ENCODE measurements at places on chromosomes 1 and 21.

GRCh38 chr1:215001419-215002021, 81.0 kb upstream of the KCNK2 start:
- DNase-seq, result no peak

DNA sequence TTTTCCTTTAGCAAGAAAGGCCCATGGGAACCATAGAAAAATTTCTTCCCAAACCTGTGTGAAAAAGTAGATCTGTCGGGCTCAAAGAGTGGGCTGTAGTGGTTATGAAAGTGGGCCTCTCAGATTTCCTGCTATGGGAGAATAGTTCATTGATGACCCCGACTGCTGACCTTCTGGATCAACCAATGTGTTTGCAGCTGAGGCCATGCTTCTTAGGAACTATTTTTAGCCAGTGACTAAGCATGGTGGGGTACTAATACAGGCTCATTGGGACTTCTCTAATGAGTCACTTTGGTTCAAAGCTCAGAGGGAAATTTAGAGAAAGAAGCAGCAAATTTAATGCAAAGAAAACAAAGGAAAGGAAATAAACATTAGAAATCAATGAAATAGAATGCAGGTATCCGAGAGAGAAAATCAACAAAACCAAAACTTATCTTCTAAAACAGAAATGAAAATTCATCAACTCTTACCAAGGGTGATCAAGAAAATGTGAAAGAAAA, 12.6 kb upstream of the PSMA5 start:
- no peak for DNase-seq

DNA sequence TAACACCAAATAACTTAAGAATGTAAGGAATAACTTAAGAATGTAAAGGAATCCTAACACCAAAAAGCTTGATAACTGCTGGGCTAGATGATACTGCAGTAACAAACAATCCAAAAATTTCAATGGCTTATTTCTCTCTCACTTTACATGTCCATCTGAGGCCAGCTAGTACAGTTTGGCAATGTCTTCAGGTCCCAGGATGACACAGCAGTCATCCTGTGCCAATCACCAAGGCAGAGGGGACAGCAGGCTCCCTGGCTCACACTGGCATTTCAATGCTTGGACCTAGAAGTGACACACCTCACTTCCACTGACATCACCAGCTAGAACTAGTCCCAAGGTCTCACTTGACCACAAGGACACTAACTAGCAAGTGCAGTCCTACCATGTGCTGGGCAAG, 15.3 kb downstream of the DNAJC11 start:
- no peak for DNase-seq

- no peak for DNase-seq
Observed at GRCh38 chr1:182335771-182336566, 55.6 kb downstream of the GLUL start.

DNA sequence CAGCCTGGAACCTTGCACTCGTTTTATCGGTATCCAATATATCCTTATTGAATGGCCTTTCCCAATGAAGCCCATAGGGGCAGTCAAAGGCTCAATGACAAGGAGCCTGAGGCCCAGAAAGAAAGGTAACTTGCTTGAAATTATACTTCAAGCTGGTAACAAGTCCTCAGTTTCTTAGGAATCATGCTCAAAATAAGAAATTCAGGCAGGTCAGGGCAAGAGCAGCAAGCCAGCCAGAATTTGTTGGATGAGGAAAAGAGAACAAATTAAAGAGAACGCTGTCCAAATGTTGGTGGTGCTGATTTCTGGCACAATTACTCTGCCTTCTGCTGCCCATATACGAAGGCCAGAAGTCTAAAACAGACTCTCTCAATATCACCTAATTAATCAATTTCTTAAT, 77.6 kb downstream of the DDX20 start:
- DNase-seq, result no peak

GRCh38 chr1:243991650-243992049, 59.4 kb upstream of the ZBTB18 start:
- DNase-seq, result no peak

GRCh38 chr1:18722270-18722669, 91.6 kb downstream of the PAX7 start:
- DNase-seq, result no peak

- no peak for DNase-seq
Observed at GRCh38 chr1:229410692-229411433, 23.0 kb downstream of the ACTA1 start.

GRCh38 chr1:235631816-235632215, 17.8 kb downstream of the GNG4 start:
- DNase-seq, result no peak

- peak; percentile 79 for DNase-seq
Observed at GRCh38 chr1:110207831-110208230, 2.3 kb upstream of the KCNC4 start.

- no peak for DNase-seq
Observed at GRCh38 chr1:231072041-231072440, 32.0 kb upstream of the FAM89A start.

DNA sequence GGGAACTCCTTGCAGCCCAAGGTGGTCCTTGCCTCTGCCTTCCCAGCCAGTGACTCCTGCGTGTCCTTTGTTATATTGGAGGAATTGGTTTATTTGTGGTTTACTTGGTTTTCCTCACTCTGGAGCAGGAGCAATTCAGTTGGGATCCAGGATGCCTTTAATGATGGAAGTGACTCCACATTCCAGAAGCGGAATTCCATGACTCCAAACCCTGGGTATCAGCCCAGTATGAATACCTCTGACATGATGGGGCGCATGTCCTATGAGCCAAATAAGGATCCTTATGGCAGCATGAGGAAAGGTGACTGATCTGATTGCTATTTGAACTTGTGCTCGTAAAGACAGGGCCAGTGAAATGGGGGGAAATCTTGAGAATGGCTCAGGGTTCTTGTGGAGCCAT, 15.1 kb upstream of the PIGV start:
- DNase-seq, result no peak

DNA sequence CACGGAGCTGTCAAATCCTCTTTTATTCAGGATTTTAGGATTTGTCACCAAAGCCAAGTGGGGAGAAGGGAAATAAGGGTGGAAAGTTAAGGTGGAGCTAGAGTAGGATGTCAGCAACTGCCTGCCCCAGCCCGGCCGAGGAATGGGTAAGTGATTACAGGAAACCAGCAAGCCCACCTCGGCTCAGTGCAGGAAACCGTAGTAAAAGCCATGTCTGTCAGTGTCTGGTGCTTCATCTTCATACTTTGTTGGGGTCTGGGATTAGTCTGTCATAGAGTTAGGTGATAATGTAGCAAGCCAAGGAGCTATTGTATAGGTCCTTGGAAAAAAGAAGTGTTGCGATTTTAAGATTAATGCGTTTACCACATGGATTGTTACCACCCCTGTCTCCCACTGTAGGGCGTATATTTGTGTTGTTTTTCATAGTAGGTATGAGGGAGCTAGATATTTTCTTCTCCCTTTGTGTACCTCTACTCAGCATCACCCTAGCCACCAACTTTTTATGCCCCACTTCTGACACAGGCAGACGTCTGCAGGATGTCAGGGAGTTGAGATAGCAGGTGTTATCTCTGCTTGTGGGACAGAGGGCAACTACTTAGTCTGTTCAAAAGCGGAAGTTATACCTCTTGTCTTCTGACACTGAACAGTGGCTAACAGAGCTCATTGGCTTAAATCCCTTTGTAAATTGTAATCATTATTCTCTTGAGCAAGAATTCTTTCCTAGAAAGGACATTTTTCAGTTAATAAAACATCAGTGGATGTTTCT, 253.7 kb downstream of the HHAT start:
- DNase-seq, result no peak

- no peak for DNase-seq
Observed at GRCh38 chr1:175555266-175555665, 188.1 kb downstream of the TNR start.

DNA sequence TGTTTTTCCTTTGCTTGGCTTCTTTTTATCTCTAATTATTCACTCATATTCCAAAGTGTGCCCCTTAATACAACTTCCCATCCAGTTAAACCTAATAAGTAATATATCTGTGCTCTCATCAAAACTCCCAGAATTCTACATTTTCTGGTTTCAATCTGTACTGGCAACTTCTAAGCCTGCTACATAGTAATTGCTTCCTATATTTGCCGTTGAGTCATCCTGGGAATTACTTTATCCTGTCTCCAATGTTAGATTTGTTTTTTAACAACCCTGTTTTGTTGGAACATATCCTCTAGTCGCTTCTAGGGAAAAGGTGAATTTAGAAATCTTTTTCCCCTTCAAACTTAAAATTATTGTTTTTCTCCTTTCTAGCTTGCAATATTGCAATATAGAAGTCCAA, 620.5 kb upstream of the PKN2 start:
- no peak for DNase-seq

GRCh38 chr1:169387399-169387798, 19.4 kb downstream of the BLZF1 start:
- no peak for DNase-seq

- peak; percentile 58 for DNase-seq
Observed at GRCh38 chr1:52368383-52369172, 2.6 kb upstream of the CC2D1B start.

GRCh38 chr21:36482673-36483072, 2.8 kb upstream of the CLDN14 start:
- DNase-seq, result no peak

- DNase-seq, result no peak
Observed at GRCh38 chr1:9903801-9904527, 6.1 kb downstream of the CTNNBIP1 start.

GRCh38 chr1:163670989-163671757, 349.4 kb downstream of the NUF2 start:
- no peak for DNase-seq

DNA sequence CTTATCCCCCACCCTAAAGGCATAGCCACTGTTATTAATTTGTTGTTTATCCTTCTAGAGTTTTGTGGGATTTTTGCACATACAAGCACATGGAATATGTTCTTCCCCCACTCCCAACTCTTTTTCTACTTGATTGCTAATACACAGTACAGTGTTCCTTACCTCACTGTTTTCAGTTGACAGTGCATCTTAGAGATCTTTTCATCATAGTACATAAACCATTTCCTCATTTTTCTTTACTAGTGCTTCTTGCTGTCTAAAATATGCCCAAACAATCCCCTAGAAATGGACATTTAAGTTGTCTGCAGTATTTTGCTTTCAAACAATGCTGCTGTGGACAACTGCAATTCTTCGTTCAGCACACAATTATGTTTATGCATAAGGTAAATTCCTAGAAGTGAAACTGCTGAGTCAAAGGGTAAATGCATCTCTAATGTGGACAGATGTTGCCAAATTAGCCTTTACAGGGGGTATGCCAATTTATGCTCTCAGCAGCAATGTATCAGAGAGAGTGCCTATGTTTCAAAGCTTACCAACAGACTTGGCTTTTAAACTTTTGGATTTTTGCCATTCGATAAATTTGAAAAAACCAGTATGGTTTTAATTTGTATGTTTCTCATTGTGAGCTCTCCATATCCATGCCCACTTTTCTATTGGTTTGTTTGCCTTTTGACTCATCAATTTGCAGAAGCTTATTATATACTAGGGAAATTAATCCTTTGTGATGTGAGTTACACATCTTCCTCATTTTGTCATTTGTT, 132.6 kb downstream of the MRPS6 start:
- no peak for DNase-seq

DNA sequence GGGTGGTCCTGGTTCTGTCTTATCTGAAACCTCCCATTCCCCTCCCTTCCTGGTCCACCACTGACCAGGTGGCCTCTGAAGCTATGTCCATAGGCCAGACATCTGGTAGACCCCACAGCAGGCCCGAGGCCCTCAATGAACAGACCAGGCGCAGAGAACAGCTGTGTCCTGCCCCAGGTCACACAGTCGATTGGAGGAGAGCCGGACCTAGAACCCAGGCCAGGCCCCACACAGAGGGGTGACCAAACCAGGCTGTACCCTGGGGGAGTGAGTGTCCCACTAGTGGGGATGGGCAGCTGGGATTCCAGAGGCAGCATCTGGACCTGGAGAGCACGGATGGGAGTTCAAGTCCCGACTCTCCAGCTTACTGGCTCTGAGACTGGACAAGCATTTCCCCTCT, 29.2 kb downstream of the RNU1-1 start:
- DNase-seq, result no peak

DNA sequence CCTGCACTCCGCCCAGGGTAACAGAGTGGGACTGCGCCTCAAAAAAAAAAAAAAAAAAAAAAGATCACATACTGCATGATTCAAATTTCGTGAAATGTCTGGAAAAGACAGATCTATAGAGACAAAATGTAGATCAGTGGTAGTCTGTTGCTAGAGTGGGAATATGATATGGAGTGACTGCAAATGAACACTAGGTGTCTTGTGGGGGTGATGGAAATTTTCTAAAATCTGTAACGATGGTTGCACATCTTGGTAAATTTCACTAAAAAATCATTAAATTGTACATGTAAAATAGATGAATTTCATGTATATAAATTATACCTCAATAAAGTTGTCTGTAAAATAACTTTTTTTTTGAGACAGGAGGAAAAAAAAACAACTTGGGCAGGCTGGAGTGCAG, 5.5 kb downstream of the AIDA start:
- DNase-seq, result no peak

- no peak for DNase-seq
Observed at GRCh38 chr21:29334717-29335428, 36.2 kb downstream of the BACH1 start.

GRCh38 chr1:2570332-2570731, 14.2 kb downstream of the TNFRSF14 start:
- no peak for DNase-seq

GRCh38 chr1:92117526-92117925, 37.4 kb downstream of the BTBD8 start:
- no peak for DNase-seq

GRCh38 chr1:40438391-40439015, 11.8 kb upstream of the ZFP69B start:
- no peak for DNase-seq

GRCh38 chr1:172286629-172287076, 133.8 kb upstream of the C1orf105 start:
- DNase-seq, result no peak

- no peak for DNase-seq
Observed at GRCh38 chr1:198275597-198275996, 118.8 kb downstream of the NEK7 start.

DNA sequence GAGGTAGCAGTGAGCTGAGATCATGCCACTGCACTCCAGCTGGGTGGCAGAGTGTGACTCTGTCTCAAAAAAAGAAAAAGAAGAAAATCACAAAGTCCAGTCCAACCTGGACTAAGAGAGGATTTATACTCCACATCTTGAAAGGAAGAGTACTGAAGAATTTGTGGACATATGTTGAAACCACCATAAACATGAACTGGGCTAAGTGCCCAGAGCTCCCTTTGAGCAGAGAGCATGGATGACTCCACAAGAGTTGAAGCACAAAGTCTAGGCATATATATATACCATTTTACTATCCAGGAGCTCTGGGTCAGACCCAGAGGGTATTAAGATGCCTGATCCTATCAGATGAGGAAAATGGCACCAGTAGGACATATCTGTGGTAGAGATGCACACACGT, 86.6 kb downstream of the OMA1 start:
- DNase-seq, result no peak

DNA sequence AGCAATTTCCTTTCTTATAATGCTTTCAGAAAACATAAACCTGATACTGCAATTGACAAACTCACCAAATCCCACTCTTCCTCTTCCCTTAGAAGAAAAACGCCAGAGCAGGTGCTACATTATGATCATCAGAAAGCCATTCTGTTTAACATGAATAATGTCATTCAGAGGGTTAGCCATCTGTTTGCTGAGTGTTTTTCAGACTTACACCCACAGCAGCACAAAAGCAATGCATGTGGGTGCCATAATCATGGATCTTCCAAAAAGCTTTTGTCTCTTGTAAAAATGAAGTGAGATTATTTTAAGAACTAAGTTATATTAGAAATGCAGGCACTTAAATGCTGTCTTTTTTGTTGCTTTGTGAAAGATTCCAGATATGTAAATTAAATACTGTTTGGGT, 204.6 kb upstream of the TMPRSS15 start:
- DNase-seq, result no peak
